ENCODE measurements at places on chromosomes 2 and 18.

DNA sequence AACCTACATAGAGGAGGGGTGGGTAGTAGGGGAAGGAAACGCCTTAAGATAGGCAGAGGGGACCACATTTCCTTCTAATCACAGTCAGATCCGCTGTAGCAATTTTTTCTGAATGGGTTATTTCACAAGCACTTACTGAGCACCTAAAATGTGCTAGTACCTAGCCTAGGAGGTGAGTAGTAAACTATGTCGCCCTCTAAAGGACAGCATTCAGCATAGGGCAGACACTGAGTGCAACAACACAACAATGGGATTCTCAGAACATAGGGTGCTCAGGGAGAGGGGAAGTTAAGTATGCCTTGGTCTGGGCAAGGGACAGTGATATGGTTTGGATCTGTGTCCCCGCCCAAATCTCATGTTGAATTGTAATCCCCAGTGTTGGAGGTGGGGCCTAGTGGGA, 166.1 kb upstream of the RAB6C start:
- no peak for DNase-seq

GRCh38 chr2:58466804-58467203, 225.7 kb upstream of the FANCL start:
- no peak for DNase-seq

DNA sequence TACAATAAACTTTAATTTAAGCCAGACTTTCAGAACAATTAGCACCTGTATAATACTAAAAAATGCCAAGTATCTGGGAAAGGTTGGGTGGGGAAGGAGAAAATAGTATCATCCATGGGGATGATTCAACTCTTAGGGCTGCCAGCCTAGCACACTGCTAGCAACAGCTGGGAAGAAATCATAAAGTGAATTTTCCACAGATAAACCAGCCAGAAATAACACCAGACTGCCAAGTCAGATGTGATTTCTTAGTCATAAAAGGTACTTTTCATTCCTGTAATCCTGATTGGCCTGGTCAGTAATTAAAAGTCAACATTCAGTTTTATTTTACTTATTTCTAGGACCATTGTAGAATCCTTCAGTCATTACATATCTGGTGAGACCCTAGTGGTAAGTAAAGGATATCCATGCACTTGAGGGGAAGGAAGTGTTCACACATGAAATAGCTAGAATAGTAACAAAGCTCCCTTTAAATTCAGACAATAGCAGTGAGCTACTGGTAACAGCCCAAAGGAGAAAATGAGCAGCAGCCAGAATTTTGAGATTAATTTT, 59.4 kb downstream of the LIMS1 start:
- DNase-seq, result no peak

GRCh38 chr2:215848146-215848545, 165.2 kb downstream of the MREG start:
- no peak for DNase-seq

DNA sequence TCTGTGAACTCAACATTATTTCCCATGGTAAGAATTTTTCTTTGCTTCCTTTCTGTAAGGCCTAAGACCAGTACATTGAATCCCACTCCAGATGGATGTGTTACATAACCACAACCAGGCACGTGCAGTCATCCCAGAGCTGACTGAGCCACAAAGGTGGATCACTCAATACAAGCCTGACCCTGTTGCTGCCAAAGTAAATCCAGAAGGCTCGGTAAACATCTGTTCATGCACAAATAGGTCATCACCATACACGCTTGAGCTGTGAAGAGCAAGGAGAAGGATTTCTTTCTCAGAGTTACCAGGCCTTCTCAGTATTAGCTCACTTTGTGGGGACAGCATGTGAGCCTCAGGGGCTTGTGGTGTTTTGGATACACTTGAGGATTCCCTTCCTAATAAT, 791.4 kb upstream of the FANCL start:
- no peak for DNase-seq

DNA sequence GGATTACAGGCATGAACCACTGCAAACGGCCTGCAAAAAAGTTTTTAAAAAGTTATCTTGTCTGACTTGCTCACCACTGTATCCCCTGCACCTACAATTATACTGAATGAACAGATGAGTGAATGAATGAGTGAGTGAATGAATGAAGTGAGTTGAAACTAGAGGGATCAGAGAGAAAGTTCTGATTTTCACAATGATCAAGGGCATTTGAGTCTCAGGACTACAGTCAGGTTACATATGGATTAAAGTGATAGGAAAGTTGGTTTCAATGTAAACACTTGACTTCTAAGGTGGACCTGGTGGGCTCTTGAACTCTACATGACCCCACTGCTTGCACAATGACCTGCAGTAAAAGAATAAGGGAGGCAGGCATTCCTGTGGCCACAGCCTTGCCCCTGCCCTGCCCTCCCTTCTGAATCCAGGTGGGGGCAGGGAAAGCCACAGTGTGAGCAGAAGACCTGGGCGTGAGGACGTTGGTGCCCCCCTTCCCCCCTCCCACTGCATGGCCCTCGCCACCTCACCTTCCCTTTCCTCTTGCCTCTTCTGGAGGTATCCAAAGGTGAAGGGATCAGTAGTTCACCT, 10.7 kb downstream of the C2orf80 start:
- no peak for DNase-seq

DNA sequence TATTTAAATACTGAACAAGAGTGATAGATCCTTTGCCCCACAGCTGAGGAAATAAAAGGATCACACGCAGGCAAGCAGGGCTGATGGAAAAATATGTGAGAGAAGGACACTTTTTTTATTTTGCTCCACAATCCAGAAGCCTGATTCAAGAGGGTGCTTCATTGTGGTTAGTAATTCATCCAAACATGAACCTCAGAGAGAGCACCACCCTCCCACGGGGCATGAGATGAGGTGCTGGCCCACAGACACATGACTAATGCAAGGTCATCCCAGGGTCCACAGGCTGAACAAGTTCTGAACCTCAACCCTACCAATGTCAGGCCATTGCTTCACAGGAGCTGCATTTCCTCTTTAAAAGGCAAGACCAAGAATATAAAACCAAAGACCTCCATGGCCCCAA, 239.6 kb downstream of the MREG start:
- DNase-seq, result no peak

- DNase-seq, result no peak
These were observed 155.1 kb upstream of the LMAN1 start for GRCh38 chr18:59514203-59514602.

- no peak for DNase-seq
These were observed 136.9 kb downstream of the MAIP1 start for GRCh38 chr2:200092235-200092634.

DNA sequence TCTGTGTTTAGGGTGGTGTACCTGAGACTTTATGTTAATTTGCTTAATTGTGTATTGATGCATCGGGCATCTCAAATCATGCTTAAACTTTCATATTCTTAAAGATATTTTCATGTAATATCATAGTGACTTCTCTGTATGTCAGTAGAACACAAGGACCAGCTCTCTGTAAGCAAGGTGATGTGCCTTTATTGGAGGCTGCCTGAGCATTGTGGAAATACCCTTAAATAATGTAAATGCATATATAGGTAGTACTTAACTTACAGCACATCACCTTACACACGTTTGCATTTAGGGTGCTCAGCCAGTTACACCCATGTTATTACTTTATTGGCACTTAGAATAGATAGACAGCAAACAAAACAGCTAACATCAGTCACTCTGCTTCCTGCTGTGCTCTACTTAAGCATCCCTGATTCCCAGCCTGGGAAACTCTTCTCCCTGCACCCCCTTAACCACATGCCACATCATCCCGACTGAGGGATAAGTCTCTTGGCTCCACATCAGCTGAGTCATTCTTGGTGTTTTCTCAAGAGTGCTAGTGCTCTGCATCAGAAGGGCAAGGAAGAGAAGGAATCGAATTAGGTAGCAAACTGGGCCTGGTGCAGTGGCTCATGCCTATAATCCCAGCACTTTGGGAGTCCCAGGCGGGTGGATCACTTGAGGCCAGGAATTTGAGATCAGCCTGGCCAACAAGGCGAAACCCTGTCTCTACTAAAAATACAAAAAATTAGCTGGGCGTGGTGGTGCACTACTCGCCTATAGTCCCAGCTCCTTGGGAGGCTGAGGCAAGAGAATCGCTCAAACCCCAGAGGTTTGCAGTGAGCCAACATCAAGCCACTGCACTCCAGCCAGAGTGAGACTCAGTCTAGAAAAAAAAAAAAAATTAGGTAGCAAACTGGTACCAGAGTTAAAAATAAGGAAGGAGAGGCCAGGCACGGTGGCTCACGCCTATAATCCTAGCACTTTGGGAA, 108.7 kb downstream of the MAP3K20 start:
- no peak for DNase-seq

DNA sequence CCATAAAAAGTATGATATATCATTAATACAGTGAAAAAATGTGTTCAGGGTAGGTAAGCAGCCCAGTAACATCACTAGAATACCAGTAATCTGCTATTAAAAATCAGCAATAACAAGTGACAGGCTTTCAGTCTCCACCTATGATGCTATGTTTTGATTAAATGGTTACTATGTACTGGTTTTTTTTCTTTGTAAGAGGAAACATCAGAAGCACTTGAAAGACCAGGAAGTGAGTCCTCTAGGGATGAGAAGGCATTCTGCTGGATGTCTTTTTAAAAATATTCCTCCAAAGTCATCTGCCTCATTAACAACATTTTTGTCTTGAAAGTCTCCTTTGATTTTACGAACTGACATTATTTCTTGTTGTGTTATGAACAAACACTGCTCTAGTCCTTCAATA, 136.0 kb upstream of the FAM98A start:
- no peak for DNase-seq

DNA sequence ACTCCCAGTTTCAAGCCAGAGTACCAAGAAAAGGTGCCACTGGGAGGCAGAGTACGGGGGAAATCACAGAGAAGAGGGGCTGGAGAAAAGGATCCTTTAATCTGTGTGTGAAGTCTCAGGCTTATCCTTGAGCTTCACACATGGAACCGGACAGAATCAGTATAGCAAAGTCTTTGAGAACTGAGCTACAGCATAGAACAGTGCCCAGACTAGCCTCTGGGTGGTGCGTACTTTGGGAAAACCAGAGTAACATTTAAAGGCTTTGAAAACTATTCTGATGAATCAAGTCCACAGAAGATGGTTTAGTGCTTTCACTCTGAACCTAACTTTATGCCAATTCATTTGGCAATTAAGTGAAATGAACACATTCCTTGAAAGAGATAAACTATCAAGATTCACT, 83.1 kb downstream of the BABAM2 start:
- DNase-seq, result no peak

GRCh38 chr2:234535464-234535863, 38.6 kb upstream of the ARL4C start:
- no peak for DNase-seq

DNA sequence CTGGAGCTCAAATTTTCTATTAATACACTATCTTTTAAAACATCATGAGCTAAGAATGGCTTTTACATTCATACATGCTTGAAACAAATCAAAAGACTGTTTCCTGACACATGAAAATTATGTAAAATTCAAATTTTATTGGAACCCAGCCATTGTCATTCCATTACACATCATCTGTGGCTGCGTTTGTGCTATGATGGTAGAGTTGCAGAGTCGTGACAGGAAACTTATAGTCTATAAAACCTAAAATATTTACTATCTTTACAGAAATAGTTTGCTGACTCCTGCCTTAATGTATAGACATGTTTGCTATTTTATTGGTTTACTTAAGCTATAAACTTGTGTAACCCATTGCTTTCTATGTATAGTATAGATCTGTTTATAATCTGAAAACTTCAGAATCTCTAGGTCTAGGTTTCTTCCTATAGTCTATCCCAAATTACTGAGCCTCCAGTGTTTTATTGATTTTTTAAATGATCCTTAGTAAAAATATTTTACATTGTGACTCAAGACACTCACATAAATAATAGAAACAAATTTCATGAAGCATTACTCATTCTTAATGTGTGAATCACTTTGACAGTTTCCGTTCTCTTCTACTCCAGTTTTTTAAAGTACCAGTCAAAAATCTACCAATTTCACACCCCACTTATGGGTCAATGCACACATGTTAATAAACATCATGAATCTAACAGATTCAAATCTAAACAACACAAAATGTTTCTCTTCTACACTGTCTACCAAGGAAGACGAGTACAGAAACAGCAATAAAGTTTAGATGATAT, 26.4 kb upstream of the MRPL19 start:
- no peak for DNase-seq

GRCh38 chr18:44754567-44754966, 73.9 kb downstream of the SETBP1 start:
- DNase-seq, result no peak

DNA sequence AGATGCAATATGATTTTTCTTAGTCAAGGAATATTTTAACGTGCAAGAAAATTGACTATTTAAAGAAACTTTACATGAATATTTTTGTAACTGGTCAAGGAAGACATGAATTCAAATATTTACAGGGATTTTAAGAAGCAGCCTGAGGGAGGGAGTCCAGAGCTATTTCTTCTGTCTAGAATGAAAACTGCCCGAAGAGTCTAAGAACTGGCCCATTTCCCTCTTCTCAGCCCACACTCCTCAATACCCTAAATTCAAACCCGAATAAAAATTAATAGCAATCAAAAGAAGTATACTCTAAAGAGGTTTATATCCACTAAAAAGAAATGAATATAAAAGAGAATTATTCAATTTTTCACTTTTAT, 6.5 kb upstream of the NDUFV2 start:
- DNase-seq, result no peak

DNA sequence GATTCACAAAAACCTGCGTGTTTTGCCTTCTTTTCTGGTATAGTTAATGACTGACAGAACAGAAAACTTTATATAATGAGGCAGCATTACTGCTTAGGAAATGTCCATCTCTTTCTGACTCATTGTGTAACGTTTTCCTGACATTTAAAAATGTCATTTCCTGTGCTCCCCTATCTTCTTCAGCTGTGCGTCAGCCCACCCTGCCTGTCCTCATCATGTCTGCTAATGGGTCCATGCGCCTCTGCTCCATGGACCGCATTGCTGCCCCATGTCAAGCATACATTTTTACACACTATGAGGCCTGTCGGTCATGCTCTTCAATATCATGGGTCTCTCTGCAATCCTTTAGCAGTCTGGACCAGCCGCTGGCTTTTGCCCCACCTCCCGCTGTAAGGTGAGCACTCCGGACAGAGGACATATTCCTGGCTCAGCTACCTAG, 234.3 kb downstream of the CDCA7 start:
- DNase-seq, result no peak

DNA sequence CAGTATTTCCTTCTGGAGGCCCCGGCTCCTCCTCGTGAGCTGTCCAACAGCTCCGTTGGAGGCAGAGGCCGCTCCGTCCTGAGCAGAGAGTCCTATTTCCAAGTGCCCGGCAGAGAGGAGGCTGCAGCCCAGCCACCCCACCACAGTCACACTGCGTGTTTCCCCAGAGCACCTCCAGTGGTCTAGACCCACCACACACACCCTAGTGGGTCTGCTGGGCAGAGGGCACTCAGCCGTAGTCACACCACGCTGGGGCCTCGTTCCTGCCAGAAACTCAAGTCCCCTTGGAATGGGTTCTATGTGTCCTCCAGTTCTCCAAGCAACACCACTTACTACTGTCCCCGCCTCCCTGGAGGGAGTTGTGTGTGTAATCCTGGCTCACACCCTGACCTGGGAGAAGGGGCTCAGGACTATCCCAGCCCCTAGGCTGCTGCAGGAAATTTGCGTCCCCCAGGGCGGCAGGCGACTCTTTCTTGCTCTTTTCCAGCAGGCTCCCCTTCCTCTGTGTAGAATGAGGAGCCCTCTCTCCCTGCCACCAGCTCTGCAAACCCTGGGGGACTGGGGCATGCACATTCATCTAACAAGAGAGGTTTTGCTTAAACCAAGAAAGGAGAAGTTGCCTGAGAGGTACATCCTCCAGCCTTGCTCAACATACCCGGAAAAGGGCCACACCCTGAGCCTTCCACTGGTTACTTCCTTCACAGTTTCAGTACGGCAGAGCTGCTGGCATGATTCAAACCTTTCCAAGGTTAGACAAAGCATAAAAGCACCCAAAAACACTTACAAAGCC, 114.1 kb downstream of the NDUFA10 start:
- DNase-seq, result no peak

GRCh38 chr18:60541661-60542060, 169.1 kb upstream of the MC4R start:
- no peak for DNase-seq
